ENCODE measurements at places on chromosomes 6 and 20.

GRCh38 chr6:16735014-16735413 lies 26.2 kb downstream of the ATXN1 start:
- no peak for DNase-seq

DNA sequence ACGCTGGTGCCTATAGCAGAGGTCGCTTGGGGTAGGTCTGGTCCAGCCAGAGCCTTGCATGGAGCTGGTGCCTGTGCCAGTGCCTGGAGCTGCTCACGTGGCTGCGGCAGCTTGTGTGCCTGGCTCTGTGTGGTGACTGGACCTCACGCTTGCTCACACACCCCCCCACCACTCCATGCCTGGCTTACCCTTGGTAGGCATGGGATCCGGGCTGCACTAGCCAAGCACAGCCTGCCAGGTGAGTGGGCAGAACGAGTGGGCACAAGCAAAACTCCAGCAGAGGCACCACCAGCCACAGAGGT lies 13.0 kb upstream of the DBNDD2 start:
- no peak for DNase-seq

DNA sequence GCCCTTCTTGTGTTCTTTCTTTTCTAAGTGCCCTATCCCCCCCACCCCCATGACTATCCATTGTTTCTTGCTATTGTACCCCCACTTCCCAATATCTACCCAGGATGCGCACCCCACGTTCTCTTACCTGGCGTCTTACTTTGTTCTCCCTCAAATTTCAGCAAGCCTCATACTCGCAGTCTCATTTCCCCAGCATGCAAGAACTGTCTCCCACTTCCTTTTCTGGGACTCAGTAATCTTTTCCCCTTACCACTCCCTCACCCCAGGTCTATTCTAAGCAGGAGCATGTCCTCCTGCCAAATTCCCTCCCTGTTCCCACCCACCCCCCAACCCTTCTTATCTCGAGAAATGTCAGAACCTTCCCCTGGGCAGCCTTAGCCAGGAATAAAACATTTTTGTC lies 1.7 kb upstream of the EHMT2 start:
- no peak for DNase-seq

DNA sequence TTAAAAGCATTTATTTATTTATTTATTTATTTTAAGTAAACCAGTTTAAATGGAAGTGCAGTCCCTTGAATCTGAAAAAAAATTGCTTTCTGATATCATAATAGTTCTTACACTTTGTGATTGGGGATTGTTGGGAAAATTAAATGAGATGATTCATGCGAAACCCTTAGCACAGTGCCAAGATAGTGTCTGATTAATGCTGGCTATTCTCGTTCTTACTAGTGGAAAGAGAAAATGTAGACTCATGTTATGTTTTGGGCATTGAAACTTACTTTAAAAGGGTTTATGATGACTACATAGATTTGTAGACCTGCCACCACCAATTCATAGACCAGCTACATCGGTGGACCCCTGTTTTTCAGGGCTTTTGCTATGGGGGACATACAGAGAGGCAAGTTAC lies 229.2 kb upstream of the ZFP64 start:
- DNase-seq = peak; percentile 25

DNA sequence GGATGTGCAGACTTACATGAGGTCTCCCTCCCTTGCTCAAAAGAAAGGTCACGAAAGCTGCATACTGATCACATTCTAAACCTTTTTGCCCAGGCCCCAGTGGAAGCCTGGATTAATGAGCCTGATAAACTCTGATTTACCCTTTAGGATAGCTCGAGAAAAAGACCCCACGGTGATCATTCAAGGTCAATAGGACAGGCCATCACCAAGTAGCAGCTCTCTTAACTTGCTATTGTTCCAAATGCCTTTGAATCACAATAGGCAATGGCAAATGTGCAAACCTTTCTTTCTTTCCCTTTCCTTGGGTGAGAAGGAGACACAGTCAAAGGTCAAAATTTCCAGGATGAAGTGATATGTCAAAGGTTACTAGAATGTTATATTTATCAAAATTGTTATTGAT lies 327.3 kb downstream of the HDGFL1 start:
- no peak for DNase-seq

- no peak for DNase-seq
Observed at GRCh38 chr6:168091381-168092264, 12.6 kb upstream of the FRMD1 start.

DNA sequence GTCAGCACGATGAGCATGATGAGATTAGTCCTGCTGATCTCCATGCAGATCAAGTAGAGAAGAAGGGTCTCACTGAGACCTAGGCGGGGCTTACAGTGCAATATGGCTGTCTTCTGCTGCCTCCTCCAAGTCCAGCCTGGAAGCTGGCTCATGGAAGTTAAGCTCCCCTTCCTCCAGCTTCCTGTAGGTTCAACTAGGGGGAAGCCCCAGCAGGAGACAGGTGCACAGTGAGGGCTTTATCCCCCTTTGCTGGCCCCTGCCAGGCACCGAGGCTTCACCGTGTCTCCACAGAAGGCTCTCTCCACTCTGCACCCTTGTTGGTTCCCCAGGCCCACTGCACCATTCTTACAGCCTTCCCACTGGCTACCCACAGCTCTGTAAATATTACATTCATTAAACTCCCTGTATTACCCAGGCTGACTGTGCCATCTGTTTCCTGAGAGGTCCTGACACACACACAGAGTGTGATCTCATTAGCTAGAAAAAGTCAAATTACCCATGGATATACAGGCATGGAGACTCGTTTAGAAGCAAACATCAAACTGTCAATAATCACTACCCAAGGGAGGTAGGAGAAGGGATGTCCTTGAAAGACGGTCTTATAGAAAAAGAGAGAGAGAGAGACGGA lies 90.4 kb downstream of the SLC2A10 start:
- no peak for DNase-seq

- no peak for DNase-seq
Observed at GRCh38 chr6:18302561-18303439, 38.5 kb upstream of the DEK start.

- no peak for DNase-seq
Observed at GRCh38 chr6:35141007-35141655, at the start of gene TCP11. Gene TCP11 (minus strand): TSS chr6:35141339. CDS start chr6:35140870, 469 bp downstream.

- no peak for DNase-seq
Observed at GRCh38 chr20:16191496-16191895, 381.8 kb downstream of the KIF16B start.

- no peak for DNase-seq
Observed at GRCh38 chr6:169556758-169557548, 144.9 kb downstream of the WDR27 start.

Data from GM03348 (cell line).